HFFc6 (cell line): ENCODE measurements at places on chromosomes 16 and 17. TPM values are rescaled to one million over a fixed set of nuclear protein-coding genes. Genes with fewer than 3 reads are reported as not detected.

The HYDIN gene
- 0.37 TPM in 1 of 2 replicates, not detected in the other for total RNA-seq

The CES1 gene
- not detected in 3 replicates for total RNA-seq

The C16orf92 gene
- total RNA-seq = not detected in 3 replicates

The C16orf89 gene
- total RNA-seq = not detected in 3 replicates

The MPHOSPH6 gene
- 22.6 to 25.1 TPM (median 23.2 TPM) in 3 replicates for total RNA-seq

The ARL2BP gene
- total RNA-seq = 71.2 to 76.5 TPM (median 75.2 TPM) in 3 replicates

The TCAP gene
- total RNA-seq = 0.14 to 0.50 TPM (median 0.39 TPM) in 3 replicates

The PRR29 gene
- 0.15 to 0.19 TPM in 2 of 3 replicates, not detected in the other for total RNA-seq

The PARN gene
- total RNA-seq = 26.5 to 29.9 TPM (median 28.2 TPM) in 3 replicates

The SDR42E2 gene
- total RNA-seq = not detected in 3 replicates

The ZDHHC1 gene
- 2.4 to 4.9 TPM (median 3.6 TPM) in 3 replicates for total RNA-seq

The TNFSF13 gene
- 1.4 to 1.6 TPM (median 1.4 TPM) in 3 replicates for total RNA-seq

GRCh38 chr17:2551928-2552327 is 40.2 kb upstream of the METTL16 start:
- DNase-seq = no peak

GRCh38 chr17:32553168-32553567 is 66.4 kb downstream of the CDK5R1 start:
- DNase-seq = no peak

GRCh38 chr17:63827801-63828221 is 348 bp upstream of the FTSJ3 start:
- no peak for DNase-seq

- DNase-seq = no peak
Observed at GRCh38 chr17:2940352-2940751, 123.1 kb downstream of the OR1D5 start.

GRCh38 chr16:1538804-1539520 is 5.5 kb downstream of the TMEM204 start:
- DNase-seq = no peak

DNA sequence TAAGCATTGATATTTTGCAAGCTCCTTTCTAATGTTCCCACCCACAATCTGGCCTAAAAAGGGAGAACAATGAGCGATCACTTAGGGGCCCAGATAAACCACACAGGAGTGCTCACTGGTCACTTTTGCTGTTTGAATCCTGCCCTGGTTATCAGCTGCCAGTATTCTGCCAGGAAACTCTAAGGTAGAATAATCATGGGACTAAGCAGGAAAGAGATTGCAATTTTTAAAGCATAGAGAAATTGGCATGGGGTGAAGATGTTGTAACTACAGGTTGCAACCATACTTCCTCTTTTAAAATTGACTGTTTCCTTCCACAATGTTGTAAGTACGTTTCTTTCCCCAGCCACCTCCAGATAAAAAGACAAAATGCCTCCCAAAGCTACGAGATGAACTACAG is 251.2 kb upstream of the CDH11 start:
- no peak for DNase-seq

DNA sequence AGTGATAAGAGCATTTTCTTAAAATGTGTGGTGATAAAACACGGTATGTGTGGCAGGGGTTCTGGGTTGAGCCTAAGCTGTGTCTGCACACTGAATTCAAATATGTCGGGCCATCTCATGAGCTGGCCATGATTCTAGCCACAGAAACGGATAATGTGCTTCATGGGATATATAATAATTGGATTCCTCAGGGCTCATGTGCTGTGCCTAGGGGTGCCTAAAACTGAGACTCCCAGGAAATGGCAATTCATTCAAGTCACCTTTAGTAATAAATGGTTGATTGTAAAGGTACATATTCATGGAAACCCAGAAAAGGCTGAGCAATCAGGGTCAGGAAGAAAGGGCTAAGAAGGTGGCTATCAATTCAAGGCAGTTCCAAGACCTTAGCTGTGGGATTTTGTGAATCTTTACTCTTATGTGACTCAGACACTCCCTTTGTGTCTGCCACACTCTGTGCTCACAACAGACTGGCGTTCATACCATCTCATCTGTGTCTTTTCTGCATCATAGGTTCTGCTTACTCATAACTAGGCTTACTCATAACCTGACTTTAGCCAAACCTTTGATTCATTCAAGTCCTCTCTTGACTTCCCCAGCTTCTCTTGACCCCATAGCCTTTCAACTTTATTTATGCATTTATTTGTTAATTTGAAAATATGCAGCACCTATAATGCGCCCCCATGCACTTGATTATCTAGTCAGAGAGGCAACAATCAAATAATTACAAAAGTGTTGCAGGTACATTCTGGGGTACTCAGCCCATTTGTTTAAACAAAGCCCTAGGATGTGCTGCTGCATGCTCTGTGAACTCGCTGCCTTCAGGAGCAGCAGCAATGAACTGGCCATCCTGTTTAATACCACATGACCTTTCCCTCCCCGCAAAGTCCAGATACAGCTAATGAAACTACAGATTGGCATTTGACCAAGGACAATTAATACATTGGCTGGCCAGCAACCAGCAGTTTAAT is 28.4 kb upstream of the MED13 start:
- peak; percentile 89 for DNase-seq

DNA sequence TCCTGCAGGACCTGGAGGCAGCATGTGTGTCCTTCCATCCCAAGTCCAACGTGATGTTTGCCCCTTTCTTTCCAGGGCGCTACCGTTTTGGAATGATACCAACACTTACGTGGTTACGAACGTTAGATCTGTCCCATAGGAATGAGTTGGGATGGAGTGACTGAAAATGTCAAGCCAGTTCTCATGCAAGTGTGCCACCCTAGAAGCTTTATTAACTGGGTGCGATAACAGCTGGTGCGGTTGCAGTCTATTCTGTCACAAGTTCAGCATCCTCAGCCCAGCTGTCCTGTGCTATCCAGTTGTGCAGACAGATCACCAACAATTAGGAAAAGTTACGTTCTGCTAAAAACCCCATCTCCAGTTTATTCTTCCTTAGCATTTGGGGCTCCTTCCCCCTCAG is 52.5 kb downstream of the BANP start:
- DNase-seq = no peak

DNA sequence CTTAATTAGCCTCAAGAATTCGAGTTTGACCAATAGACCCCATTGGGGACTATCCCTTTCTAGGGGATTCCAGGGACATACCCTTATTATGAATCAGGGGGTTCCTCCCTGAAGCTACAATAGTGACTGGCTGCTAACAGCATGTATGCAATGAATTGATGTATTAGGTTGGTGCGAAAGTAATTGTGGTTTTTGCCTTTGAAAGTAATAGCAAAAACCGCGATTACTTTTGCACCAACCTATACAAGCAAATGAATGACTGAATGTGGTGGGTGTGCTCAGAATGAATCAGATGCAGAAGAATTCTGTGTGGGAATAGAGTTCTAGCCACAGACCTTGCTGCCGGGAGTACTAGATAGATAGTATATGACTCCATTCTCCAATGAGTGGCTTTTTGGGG is 76.7 kb downstream of the HLF start:
- peak; percentile 5 for DNase-seq

- DNase-seq = no peak
Observed at GRCh38 chr16:1080801-1081733, 8.5 kb downstream of the SSTR5 start.

DNA sequence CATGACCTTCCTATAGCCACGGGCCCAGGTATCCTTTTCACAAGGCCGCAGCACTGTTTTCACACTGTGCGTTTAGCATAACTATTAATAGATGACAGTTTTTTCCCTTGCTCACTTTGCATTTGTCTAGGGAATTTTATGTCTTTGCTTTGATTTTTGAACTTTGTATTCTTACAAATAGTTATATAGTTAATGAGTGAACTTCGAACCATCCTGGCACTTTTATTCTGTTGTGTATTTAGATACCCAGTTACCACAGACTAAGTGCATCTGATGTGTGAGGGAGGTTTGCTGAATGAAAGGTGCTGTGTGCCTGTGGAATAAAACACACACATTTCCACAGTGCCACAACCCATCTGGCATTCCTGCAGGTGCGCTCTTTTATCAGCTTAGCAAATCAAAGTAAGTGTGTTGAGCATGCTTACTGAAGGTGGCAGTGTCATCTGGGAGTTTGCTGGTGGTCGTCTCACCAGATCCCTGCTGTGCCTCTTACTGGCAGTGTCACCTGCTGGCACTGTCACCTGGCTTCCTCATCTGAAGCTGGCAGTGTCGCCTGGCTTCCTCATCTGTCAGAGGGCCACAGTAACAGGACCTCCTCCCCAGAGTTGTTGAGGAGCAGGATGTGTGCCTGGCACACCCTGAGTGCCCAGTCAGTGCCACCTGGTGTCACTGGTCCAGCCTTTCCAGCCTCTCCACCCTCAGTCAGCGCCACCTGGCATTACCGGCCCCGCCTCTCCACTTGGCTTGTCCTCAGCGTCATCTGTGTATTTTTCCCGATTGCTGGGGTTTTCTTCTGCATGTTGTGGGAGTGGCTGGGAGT is 37.6 kb downstream of the USP10 start:
- DNase-seq = no peak

DNA sequence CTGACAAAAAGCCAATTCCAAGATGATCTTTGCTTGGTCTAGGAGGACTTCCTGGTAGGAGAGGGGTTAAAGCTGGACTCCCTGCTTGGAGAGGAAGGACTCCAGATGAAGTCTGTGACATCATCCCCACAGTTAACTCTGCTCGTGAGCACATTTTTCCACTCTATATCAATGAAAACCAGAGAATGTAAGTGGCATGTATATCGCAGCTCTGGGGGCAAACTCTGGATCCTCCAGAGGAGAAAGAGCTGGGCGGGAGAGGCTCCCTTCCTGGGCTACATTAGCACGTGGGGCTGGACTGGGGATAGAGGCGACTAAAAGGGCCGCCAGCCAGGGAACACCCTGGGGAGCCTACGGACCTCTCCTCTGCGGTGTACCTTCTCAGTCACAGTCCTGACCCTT is 34.1 kb downstream of the HIC1 start:
- no peak for DNase-seq

DNA sequence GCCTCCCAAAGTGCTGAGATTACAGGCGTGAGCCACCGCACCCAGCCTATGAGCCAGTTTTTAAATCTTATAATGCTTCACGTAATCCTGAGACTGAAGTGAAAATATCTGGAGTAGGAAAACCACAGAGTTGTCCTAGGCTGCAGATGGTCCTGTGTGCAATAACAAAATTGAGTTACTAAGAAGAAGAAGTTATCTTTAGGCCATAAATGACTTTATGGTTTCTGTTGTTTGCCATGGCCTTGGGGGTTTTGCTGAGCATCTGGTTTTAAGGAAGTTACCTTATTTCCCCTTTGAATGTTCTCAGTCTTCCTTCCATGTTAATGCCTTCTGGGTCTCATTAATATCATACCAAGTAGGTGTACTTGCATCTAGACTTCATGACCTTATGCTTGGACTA is 16.5 kb downstream of the NMT1 start:
- no peak for DNase-seq

GRCh38 chr17:76442341-76443338 is 10.3 kb downstream of the UBE2O start:
- DNase-seq = no peak

GRCh38 chr17:10681866-10682446 is 15.4 kb downstream of the SCO1 start:
- DNase-seq = peak; percentile 55

DNA sequence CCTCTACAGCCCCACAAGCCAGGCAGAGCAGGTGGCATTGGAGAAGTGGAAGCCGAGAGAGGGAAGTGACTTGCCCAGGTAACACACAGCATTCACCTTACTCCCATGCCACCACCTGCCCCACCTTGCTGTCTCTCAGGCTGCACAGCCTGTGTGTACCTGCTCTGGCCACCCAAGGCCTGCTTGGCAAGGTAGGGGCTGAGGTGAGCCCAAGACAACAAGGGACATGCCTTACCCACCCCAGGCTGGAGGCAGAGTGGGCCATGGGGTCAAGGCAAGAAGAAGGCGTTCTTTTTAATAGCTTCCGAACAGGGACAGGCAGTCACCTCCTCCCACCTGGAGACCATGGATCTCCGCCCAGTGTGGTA is 40.1 kb downstream of the IRX3 start:
- no peak for DNase-seq

DNA sequence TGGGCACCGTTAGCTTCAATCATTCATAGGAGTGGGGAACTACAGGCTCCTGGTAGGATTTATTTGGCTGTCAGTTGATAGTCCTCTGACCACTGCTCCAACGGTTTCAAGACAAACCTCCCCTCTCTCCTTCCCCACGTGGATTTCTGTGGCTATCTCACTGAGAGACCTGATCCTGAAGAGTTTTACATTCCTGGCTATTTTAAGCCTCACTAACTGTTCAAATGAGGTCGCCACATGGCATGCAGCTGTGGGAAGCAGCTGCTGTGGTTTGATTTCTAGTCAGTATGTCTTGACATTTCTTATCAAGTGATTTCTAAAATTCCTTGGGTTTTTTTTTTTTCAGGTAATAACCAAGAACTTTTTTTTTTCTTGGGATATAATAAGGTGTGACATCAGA is 38.3 kb downstream of the CDK5R1 start:
- peak; percentile 37 for DNase-seq

- DNase-seq = peak; percentile 52
Observed at GRCh38 chr17:1627982-1628855, at the start of gene SLC43A2. Gene SLC43A2, minus strand, starts transcription at chr17:1628834. Its CDS starts 960 bp downstream, at chr17:1627874.

DNA sequence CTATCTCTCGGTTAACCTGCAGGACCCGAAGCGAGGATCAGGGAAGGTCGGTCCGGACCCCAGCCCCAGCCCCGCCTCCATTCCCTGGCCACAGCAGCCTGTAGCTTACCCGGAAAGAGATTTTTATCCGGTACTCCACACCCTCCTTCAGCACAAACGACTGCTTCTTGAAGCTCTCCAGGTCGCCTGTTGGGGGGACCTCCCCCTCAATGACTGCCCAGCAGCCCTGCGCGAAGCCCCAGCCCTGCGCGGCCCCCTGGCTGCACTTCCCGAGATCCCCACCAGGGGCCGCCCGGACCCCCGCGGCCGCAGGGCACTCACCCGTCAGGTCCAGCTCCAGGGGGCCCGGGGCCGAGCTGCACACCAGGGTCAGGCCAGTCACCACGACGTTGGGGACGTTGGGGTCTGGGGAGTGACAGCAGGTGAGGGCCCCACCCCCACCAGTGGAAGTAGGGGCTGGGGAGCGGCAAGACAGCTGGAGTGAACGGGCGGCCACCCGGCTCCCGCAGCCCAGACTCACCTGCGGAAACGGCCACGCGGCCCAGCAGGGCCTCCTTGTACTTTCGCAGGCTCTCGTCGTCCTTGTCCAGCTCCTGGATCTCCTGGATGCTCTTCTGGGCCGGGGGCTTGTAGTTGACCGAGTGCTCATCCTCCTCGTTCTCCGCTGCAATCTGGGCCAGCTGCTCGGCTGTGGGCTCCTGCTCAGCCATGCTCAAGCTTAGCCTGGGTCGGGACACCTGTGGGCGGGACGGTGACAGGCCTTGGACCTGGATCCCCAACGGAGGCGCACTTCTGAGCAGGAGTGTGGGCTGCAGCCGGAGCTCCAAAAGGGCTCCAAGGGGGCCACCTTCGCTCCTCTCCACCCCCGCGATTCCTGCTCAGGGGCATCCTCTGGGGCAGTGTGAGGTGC is 1.7 kb downstream of the ARHGDIA start:
- no peak for DNase-seq

DNA sequence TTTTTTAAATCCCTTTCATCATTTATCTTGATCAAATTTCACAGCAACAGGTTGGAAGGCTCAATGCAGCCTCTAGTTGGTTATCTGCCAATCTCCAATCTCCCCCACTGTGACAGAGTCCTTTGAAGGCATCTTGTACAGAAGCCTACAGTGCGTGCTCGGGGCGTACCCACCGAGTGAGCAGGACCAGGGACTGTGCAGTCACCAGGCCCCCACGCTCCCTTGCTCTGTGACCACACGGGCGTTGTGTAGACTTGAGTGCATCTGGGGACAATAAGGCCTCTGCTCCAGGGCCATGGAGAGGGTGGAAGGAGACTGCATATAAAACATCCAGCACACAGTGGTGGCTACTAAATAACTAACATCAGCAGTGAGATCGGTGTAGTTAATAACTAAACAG is 63.4 kb downstream of the GTF3C1 start:
- no peak for DNase-seq

GRCh38 chr16:67170949-67171649 is 761 bp downstream of the NOL3 start:
- DNase-seq = no peak
